ENCODE measurements at places on chromosomes 12 and 14.

GRCh38 chr12:123075646-123076171, 75.2 kb downstream of the PITPNM2 start:
- DNase-seq = peak; percentile 38

- no peak for DNase-seq
Observed at GRCh38 chr12:101929365-101930041, 52.1 kb downstream of the DRAM1 start.

GRCh38 chr12:15899282-15899870, 11.8 kb upstream of the DERA start:
- no peak for DNase-seq

- no peak for DNase-seq
Observed at GRCh38 chr12:105423921-105424320, 93.4 kb downstream of the C12orf75 start.

GRCh38 chr14:75182821-75183220, 6.4 kb upstream of the TMED10 start:
- DNase-seq = no peak

DNA sequence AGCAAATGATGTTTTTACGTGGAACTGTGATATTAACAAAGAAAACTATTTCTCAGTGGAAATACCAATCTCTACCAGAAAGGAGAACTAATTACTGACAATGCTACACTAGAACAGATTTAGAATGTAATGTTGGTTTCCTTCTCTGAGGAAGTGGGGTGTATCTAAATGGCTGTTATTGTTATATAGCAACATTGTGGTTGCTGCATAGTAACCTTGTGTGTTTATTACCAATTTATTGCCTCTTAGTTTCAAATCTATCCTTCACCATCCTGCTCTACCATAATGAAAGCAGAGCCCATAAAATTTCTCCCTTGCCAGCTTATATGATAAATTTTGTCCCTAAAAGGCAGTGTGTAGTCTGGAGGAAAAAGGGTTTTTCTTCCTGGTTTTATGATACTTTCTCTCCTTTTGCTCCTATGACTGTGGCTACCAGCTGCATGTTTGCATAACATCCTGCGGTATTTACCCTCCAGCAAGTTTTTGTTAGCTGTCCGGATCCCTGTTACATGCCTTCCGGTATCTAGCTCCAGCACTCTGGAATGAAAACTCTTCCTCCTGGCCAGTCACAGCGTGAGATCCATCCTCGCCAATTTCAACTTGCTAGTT, 5.7 kb upstream of the KLRK1 start:
- no peak for DNase-seq

DNA sequence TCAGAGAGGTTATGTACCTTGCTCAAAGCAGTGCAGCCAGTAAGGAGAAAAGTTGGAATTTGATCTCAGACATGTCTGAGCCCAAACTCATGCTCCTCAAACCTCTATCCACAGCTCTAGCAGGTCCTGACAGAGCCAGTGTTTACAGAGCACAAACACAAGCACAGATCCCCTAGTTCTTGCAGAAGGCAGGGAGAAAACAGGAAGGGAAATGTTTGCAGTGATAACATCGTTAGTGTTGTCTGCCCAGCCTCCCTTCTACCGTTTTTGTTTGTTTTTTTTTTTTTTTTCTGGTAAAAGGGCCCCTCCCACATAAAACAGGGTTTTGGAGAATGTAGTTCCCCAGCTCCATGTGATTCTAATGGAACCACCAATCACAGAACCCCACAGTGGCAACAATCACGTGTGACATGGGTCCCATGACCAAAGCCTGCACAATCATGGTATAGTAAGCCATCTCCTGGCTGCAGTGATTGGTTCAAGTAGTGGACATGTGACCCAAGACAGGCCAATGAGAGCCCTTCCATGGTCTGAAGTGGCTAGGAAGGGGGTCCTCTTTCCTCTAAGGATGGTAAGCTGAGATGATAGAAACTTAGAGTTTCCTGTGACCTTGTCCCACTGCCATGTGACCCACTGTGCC, 513.4 kb downstream of the MED13L start:
- DNase-seq = no peak

GRCh38 chr14:64632056-64632455, 72.2 kb upstream of the PLEKHG3 start:
- no peak for DNase-seq

DNA sequence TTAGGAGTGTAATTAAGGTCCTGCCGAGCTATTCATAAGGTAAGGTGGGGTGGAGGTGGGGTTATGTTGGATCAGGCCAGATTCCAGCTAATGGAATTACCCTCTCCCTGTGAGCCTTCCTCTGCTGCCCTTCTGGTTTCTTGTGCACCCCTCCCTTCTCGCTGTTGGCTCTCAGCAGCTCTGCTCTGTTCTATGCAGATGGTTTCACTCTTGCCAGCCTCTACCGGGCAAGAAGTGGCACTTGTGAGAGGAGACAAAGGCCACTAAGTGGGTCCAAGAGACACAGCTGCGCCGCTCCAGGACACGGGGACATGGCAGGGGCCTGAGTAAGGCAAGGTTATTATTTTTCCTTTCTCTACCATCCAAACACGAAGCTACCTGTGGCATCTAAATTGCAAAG, 334.4 kb downstream of the EMP1 start:
- DNase-seq = no peak

- DNase-seq = no peak
Observed at GRCh38 chr12:106154751-106155273, 16.1 kb upstream of the NUAK1 start.

DNA sequence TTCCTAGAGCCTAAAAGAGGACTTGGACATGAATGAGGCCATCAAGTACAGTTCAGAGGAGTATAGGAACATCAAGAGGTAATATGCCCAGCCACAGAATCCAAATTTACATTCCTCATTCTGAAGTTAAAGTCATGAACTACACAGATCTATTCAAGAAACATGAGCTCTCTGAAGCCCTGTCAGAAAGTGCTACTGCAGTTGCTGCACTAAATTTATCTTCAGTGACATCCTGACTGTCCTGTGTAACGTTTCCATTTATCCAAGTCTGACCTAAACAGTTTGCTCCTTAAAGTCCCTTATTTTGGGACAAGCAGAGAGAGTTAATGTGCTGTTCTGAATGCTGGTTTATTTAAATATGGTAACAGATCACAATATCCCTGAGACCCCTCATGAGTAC, 28.2 kb downstream of the NEK9 start:
- no peak for DNase-seq

- no peak for DNase-seq
Observed at GRCh38 chr14:68479247-68479646, 313.6 kb downstream of the ZFP36L1 start.

DNA sequence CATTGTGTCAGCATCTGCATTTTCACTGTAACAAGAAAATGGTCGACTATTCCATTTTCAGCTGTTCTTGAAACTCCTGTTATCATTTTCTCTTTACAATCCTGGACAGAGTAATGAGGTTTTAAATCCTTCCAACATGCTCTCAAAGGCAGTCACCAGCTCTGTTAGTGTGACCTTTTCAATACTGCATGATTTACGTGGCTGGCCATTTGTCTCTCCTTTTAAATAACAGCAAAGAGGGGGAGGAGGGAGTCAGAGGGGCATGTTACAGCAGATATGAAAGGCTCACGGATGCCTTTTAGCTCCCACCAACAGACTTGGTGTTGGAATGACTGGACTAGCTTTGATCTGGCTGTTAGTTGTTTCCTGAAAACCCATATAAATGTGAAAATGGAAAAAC, 1251.2 kb downstream of the AACS start:
- DNase-seq = no peak

- no peak for DNase-seq
Observed at GRCh38 chr14:85417396-85417795, 112.5 kb upstream of the FLRT2 start.

DNA sequence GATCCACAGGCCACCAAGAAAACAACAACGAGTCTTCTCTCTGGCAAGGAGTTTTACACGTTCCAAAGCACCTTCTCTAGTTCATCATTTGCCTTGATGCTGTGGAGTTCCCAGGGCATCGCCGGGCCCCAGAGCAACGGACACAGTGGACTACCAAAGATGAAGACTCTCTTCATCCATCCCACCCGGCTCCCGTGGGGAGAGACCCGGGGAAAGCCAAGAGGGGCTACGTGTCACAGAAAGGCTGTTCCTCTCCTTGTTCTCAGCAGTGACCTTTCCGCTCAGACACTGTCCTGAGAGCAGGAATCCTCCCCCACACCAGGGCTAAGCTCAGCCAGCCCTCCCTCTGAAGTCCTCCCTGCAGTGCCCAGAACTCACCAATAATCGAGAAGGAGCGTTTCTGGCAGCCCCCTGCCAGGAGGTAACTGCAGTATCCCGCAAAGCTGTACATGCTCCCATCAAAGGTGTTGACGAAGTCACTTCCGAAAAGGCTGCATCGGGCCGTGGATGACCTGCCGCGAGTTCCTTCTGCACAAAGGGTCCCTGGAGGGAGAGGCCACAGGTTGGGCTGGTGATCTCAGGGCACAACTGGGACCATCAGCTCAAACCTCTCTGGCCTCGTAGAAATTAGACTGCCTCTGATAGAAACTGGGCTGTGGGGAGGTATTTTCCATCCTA, 3.5 kb downstream of the VWF start:
- DNase-seq = no peak

DNA sequence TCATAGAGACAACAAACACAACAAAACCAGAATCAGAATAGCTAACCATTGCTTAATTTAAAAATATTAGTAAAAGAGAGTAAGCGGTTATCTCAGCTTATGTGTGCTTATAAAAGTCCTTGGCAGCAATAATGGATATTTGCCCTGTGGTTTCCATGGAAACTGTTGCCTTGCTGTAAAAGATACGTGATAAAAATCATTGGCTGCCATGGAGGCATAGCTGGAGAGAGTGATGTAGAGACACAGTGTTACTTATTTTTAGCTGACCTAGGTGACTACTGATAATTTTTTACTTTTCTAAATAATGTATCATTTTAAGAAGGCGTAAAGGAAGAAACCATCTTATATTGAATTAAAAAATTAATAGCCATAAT, 92.9 kb downstream of the ERC1 start:
- no peak for DNase-seq

DNA sequence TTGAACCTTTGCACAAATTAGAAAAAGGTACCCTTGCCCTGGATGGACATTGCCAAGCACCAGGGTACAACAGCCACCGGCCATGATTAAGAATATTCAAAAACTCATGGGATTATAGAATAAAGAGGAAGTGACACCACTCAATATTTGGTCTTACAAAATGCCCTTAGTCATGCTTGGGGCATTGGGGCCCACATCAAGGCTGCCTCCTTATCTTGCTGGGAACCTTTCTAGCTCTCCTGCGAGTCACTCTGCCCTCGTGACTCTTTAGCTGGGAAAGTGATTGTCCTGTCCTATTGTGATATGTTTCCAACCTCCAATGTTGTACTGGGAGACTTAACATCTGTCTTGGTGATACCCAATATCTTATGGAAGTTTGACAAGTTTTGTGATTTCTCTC, 57.8 kb downstream of the GTF2A1 start:
- DNase-seq = no peak

DNA sequence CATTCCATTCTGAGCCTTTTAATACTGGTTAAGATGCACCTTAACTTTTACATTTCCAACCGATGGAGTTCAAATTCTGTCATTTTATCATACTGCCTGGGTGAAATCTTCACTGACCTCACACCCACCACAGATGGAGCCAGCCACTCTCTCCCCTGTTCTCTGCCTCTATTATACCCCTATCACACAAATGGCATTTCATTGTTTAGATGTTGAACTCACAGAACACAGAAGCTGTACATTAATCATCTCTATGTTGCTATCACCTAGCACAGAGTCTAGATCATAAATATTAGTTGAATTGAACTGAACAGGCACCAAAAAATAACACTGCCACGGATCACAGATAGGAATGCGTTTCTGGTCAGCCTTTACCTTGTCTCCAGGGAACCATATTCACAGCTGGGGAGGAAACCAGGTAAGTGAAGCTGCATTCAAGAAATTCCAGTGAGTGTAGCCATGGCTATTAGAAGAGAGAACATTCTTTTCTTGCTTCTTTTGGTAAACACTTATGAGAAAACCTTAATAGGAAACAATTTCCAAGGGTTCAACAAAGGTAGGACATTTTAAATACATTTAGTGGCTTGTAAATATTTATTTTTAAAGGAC, 194.9 kb upstream of the RMST start:
- no peak for DNase-seq

GRCh38 chr12:82351390-82351789, 6.8 kb downstream of the CCDC59 start:
- DNase-seq = no peak

DNA sequence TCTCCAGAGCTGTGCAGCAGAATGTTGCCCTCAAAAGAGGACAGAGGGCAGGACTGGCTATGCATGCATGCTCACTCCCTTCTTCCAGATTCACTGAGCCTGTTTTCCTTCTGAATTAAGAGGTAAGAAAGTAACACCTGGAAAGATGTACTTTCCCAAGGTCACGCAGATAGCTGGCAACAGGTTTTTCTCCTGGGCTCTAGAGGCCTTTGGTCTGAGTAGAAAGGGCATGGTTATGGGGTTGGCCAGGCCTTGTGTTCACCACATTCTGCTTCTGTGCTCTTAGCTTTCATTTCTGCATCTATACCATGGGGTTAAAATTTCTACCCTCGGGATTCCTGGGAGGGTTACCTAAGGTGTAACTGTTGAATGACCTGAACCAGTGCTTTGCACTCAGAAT, 57.5 kb downstream of the RASSF3 start:
- DNase-seq = no peak

DNA sequence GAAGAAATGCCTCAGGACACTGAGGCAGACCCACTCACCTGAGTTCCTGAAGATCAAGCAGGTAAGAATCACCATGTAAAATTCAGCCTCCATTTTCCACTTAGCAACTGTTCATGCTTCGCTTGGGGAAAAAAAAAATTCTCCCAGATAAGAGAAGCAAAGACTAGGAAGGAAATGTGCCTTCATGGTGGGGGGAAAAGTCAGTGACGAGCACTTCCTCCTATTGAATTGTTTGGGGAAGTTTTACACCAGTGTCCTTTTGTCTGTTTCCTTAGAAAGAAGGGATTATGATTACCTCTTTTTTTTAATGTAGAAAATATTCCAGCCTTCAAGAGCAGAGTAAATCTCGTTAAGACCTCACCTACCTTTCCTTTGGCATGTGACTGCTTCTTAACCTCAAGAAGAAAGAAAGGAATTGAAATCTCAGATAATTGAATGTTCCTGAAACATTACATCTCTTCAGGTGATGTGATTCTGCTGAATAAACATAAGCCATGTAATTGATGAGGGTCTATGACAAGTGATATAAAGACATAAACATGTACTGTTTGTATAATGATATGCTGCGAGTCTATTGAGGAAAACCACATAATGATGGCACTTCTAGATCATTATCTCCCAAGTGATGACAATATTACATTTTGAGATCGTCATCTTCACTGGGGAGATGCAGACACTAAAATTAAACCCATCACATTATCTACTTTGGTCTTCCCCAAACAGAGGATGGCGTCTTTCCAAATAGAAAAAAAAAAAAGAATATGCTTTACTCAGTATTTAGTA, at the start of gene PTPRB:
PTPRB (minus strand) TSS at position 127 of the 783 bp plus-strand sequence; CDS start at position 93, 34 bp downstream.
- no peak for DNase-seq
